HFFc6 (cell line): ENCODE measurements at places on chromosomes 3 and 15. TPM values are rescaled to one million over a fixed set of nuclear protein-coding genes. Genes with fewer than 3 reads are reported as not detected.
A peak's percentile ranks its signal among the peaks of the same experiment; 100 is the strongest.

The NAA50 gene
- total RNA-seq: 134 to 173 TPM (median 156 TPM) in 3 replicates

The MME gene
- total RNA-seq: 34.3 to 62.8 TPM (median 40.1 TPM) in 3 replicates

The DAZL gene
- not detected in 3 replicates for total RNA-seq

The SLC38A3 gene
- total RNA-seq: not detected in 2 replicates

The GOLGA6L9 gene
- total RNA-seq: 0.62 to 1.4 TPM (median 0.83 TPM) in 3 replicates

- no peaks in the 10 kb centered on the region for H3K27me3 ChIP-seq
- DNase-seq: no peak
- H3K27ac ChIP-seq: no peak overlapping the region
- H3K36me3 ChIP-seq: peaks cover 25% of the 10 kb centered on the region
Measured at GRCh38 chr15:52351206-52351908, 55.8 kb upstream of the MYO5C start.

The CEP70 gene
- total RNA-seq: 9.9 to 18.6 TPM (median 10.9 TPM) in 3 replicates

DNA sequence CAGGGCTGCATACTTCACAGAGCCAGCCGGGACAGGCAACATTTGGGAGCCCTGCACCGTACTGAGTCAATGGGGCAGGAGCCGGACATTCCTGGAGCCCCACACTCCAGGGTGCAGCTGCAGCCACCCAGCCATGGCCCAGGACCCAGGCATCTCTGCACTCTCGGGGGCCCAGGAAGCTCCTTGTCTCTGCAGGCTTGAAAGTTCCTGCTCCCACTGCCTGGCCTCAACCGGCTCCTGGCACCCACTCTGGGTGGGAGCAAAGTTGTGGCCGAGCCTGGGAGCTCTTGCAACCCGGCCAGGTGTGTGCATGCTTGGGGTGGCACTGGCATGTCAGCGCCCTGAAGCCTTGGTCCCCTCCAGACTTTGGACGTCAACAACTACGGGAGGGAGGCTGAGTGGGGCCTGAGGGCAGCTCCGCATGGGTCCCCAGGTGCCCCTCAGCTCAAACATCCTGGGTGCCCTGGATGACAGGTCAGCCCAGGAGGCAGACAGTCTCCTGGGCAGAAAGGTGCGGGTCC is 833.5 kb upstream of the CADM2 start:
- no peaks in the 10 kb centered on the region for H3K4me1 ChIP-seq
- H3K27me3 ChIP-seq: no peaks in the 10 kb centered on the region; the same call in 1 of the 2 replicates
- H3K36me3 ChIP-seq: no peaks in the 10 kb centered on the region
- no peak overlapping the region for H3K4me3 ChIP-seq
- no peak for DNase-seq

The TMEM207 gene
- not detected in 3 replicates for total RNA-seq

DNA sequence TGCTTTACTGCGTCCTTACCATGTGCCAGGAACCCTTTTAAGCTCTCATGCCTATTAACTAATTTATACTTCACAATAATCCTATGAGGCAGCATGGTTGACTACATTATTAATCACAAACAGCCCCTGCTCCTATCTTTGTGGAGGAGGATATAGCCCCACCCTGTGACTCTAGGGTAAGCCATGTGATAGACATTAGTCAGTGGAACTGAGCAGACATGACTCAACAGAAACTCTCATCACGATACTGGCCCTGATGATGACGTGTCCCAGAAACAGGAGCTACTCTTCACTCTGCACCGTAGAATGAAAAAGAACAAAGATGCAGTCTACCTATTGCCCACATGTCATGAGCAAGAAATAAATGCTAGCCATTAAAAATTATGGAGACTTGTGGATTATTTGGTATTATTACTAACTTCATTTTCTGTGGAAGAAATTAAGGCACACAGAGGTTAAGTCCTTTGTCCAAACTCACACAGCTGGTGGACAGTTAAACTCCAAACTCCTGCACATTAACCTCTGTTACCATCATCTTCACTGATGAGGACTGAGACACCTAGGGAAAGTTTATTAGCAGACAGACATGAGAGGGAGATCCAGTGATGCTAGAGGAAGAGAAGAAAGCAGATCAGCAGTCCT is 51.2 kb downstream of the CFAP20DC start:
- peak overlapping the region; percentile 69 for H3K4me3 ChIP-seq
- H3K27ac ChIP-seq: peak overlapping the region; percentile 98
- DNase-seq: peak; percentile 97
- H3K4me1 ChIP-seq: peaks cover 60% of the 10 kb centered on the region

- H3K27me3 ChIP-seq: peaks cover 3% of the 10 kb centered on the region
- H3K27ac ChIP-seq: no peak overlapping the region
- H3K4me3 ChIP-seq: no peak overlapping the region
- peaks cover 12% of the 10 kb centered on the region for H3K4me1 ChIP-seq
- H3K36me3 ChIP-seq: no peaks in the 10 kb centered on the region
- no peak for DNase-seq
Measured at GRCh38 chr15:63449731-63450130, 54.7 kb upstream of the USP3 start.

The TRANK1 gene
- total RNA-seq: 1.3 to 2.8 TPM (median 2.1 TPM) in 3 replicates

The MED12L gene
- total RNA-seq: 0.03 to 0.64 TPM (median 0.05 TPM) in 3 replicates

- H3K4me3 ChIP-seq: no peak overlapping the region
- no peak for DNase-seq
- peaks cover 12% of the 10 kb centered on the region for H3K27me3 ChIP-seq
- no peak overlapping the region for H3K27ac ChIP-seq
- no peaks in the 10 kb centered on the region for H3K36me3 ChIP-seq
Measured at GRCh38 chr15:68410466-68411342, 21.3 kb downstream of the ITGA11 start.

The GCHFR gene
- total RNA-seq: 2.8 and 3.0 TPM in 2 replicates

The HYAL1 gene
- total RNA-seq: 0.20 TPM in 1 of 2 replicates, not detected in the other

- H3K4me3 ChIP-seq: no peak overlapping the region
- peaks cover 2% of the 10 kb centered on the region; the same call in 1 of the 2 replicates for H3K27me3 ChIP-seq
- H3K36me3 ChIP-seq: peaks cover 5% of the 10 kb centered on the region; the same call in 1 of the 2 replicates
Measured at GRCh38 chr15:87224404-87224803, 1032.1 kb downstream of the NTRK3 start.

GRCh38 chr15:45307230-45307924 is 55.3 kb downstream of the SLC28A2 start:
- H3K36me3 ChIP-seq: no peaks in the 10 kb centered on the region
- DNase-seq: peak; percentile 82

DNA sequence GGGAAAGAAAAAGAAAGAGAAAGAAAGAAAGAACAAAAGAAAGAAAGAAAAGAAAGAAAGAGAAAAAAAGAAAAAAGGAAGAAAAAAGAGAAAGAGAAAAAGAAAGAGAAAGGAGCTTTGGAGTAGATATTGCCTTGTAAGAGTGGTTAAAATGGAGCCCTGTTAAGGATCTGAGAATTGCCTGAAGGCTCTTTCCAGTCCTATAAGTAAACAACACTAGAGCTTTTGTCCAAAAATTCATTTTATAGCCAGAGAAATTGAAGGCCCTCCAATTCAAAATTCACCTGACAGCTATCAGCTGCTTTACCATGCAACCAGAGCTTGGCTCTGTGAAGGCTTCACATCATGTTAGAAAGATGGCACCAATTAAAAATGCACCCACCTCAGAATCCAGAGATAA is 102.1 kb upstream of the FRMD4B start:
- H3K4me3 ChIP-seq: no peak overlapping the region
- peaks cover 2% of the 10 kb centered on the region; the same call in 1 of the 2 replicates for H3K27me3 ChIP-seq
- no peak overlapping the region for H3K27ac ChIP-seq
- DNase-seq: no peak

The LYZL4 gene
- not detected in 3 replicates for total RNA-seq

The CGGBP1 gene
- total RNA-seq: 52.2 and 54.7 TPM in 2 replicates

DNA sequence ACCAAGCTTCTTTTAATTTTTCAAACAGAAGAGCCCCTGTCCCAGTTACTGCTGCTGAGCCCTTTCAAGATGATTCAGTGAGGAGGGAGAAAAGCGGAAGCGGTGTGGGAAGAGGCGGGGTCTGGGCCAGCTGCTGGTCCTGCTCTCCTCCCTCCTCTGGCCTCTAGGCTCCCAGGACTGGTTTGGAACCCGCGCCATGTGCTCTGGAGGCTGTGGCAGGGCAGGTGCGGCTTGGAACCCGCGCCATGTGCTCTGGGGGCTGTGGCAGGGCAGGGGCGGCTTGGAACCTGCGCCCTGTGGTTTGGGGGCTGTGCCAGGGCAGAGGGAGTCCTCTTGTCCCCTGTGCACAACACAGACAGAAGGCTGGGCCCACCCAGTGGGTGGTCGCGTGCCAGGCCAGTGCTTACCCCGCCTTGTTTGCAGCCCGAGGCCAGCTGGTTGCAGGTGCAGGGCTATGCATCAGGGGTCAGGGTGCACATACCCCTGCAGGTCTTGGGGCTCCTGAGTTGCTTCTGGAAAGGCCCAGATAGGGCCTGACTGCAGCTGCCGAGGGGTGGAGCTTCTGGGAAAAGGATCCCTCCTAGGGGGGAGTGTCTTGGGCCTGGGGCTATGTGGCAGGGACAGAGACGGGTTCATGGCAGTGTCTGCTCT is 12.2 kb downstream of the ALG1L2 start:
- H3K4me3 ChIP-seq: no peak overlapping the region
- H3K27me3 ChIP-seq: peaks cover 9% of the 10 kb centered on the region
- H3K4me1 ChIP-seq: peaks cover 14% of the 10 kb centered on the region
- H3K36me3 ChIP-seq: no peaks in the 10 kb centered on the region
- no peak overlapping the region for H3K27ac ChIP-seq

The RAD54L2 gene
- 16.3 to 20.3 TPM (median 16.6 TPM) in 3 replicates for total RNA-seq

DNA sequence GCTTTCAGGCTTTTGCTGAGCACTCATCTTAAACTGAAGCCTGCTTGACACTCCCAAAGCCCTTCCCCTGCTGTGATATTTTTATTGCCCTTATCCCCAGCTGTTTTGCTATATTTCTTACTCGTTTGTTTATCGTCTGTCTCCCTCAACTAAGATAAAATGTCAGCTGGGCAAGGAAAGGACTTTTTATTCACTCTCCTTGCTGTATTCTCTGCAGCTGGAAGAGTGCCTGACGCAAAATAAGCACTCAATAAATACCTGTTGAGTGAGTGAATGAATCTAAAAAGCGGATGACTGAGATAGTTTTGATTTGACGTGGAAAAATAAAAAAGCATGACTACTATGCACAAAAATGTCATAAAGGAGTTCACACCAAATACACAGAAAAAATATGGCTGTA is 84.8 kb upstream of the POMGNT2 start:
- peaks cover 72% of the 10 kb centered on the region for H3K4me1 ChIP-seq
- DNase-seq: peak; percentile 94
- H3K36me3 ChIP-seq: peaks cover 26% of the 10 kb centered on the region
- H3K27me3 ChIP-seq: peaks cover 17% of the 10 kb centered on the region
- peak overlapping the region; percentile 72 for H3K4me3 ChIP-seq
- peak overlapping the region; percentile 86 for H3K27ac ChIP-seq
